ENCODE measurements at places on chromosomes 11 and 22. TPM values are rescaled to one million over a fixed set of nuclear protein-coding genes. Genes with fewer than 3 reads are reported as not detected.

Gene LGR4
- 2.4 TPM for total RNA-seq

DNA sequence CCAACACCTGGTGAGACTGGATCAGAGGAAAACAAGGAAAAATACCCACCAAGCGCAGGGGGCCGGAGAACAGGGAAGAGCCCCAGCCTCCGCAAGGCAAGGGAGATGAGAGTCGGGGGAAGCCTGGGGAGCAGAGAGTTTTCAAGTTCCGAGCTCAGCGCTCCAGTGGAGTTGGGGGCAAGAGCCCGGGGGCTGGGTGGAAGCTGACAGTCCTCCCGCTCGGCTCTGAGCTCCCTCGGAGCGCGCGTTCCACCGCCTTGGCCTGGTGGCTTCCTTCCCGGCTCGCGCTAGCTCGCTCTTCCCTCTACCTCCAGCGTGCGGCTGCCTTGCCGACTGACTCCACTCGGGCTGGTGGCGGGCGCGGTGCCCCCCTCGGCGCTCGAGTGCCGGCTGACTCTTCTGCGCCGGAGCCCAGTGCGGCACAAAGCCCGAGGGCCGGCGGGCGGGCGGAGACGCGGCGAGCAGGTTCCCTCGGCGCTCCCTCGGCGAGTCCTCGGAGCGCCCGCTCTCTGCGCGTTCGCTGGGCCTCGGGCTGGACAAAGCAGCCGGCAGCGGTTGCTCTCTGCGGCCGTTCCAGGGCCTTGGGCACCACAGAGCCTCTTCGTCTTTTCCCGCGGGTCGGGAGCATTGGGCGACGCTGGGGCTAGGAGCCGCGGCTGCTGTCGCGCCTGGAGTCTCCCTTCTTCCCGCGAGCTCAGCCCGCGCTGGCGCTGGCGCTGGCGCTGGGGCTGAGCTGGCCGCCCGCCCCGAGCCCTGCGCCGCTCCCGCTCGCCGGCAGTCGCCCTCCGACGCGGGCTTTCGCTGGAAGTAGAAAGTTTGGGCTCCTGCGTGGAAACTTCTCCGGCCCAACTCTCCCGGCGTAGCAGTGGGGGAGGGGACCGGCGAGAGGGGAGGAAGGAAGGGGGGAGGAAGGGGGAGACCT is 1.0 kb downstream of the PAX6 start:
- peaks cover 65% of the 10 kb centered on the region for H3K4me1 ChIP-seq
- H3K27ac ChIP-seq, result no peak overlapping the region
- no peak for DNase-seq
- H3K36me3 ChIP-seq, result no peaks in the 10 kb centered on the region
- H3K27me3 ChIP-seq, result peaks cover 95% of the 10 kb centered on the region

GRCh38 chr11:36240801-36241200 is 48.4 kb downstream of the COMMD9 start:
- H3K36me3 ChIP-seq, result no peaks in the 10 kb centered on the region
- H3K27me3 ChIP-seq, result peaks cover 20% of the 10 kb centered on the region
- H3K4me3 ChIP-seq, result no peak overlapping the region
- H3K4me1 ChIP-seq, result no peaks in the 10 kb centered on the region
- no peak overlapping the region for H3K27ac ChIP-seq
- no peak for DNase-seq

DNA sequence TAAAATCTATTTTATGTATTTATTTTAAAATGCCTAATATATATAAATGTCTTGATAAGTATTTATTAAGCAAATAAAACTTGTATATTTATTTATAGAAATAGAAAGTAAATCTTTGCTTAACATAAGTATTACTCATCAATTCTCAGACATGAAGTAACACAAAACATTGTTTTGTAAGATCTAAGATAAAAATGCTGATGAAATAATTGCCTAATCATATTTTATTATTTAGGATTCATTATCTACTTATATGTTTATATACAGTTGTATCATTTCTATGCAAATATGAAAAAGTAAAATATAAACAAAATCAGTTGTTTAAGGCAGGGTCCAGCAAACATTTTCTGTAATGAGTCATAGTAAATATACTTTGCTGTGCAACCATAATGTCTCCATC is 507.8 kb upstream of the CNTN5 start:
- no peaks in the 10 kb centered on the region for H3K27me3 ChIP-seq
- no peak for DNase-seq
- no peaks in the 10 kb centered on the region for H3K36me3 ChIP-seq
- H3K27ac ChIP-seq, result no peak overlapping the region
- no peak overlapping the region for H3K4me3 ChIP-seq

Gene TMEM41B
- 42.7 TPM for total RNA-seq
